Smooth muscle cell of the coronary artery (primary cell): ENCODE measurements at places on chromosomes 1 and 21. TPM values are rescaled to one million over a fixed set of nuclear protein-coding genes. Genes with fewer than 3 reads are reported as not detected.

Gene SPRR1B
- not detected in 2 replicates for total RNA-seq

Gene LY9
- total RNA-seq = not detected in 2 replicates

Gene CFAP57
- total RNA-seq = 0.12 and 0.15 TPM in 2 replicates

Gene KRTAP11-1
- total RNA-seq = not detected in 2 replicates

Gene TESK2
- 1.4 and 2.6 TPM in 2 replicates for total RNA-seq
